NCI-H187 (cell line): ENCODE measurements at places on chromosomes 2 and 18.

DNA sequence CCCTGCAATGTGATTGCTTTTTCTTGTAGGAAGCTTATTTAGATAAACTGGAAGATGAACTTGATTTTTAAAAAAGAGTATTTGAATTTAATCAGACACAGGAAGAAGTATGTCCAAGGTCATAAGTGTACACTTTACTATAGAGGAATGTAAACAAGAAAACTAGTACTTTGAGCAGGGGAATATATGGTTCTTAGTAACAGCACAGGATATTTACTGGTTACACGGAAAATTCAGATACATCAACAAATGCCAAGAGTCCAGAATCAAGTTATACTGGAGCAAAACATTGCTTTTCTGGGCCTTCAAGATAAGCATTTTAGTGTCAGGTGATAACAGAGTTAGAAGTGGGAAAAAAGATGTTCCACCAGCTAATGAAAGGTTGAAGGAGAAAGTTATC is 75.5 kb downstream of the EFEMP1 start:
- no peak for DNase-seq

GRCh38 chr18:7062811-7063210 is 54.8 kb downstream of the LAMA1 start:
- no peak for DNase-seq

- DNase-seq = no peak
Measured at GRCh38 chr2:151981886-151982285, 117.0 kb downstream of the CACNB4 start.

- no peak for DNase-seq
Measured at GRCh38 chr2:24912523-24912922, 7.5 kb downstream of the ADCY3 start.

DNA sequence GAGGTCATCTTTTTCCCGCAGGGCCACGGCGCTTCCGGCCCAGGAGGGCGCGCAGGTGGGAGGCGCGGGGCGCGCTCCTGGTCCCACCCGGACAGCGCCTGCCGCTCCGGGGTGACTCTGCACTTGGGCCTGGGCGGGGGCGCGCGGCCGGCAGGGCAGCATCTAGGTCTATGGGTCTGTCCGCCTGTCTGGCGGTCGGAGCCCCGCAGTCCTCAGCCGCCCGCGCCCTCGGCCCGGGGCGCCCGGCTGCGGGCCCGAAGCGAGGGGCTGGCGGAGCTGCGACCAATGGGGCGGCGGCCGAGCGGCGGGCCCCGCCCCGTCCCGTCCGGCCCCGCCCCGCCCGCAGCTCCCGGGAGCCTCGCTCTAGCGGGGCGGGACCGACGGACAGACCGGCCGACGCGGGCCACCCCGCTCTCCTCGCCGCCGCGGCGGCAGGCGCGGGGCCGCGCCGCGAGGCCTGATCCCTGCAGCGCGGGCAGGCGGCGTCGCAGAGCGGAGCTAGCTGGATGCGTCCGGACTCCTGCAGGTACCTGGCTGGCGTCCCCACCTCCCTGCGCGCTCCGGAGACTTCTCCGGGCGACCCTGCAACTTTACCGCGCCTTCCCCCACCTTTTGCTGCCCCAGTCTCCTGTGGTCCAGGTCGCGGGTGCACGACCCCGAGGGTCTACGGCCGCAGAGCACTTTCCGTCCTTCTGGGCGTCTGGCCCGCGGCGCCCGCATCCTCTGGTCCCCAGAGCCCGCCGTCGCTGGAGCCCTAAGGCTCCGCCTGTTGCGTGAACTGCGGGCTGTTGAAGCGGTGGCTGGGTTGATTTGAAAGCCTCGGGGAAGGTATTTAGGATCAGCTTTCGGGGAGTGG is at the start of gene KCNS3:
Gene KCNS3, plus strand, starts transcription at position 387 of the 856 bp plus-strand sequence. CDS start 52,342 bp downstream, outside the sequence.
- DNase-seq = peak; percentile 3

DNA sequence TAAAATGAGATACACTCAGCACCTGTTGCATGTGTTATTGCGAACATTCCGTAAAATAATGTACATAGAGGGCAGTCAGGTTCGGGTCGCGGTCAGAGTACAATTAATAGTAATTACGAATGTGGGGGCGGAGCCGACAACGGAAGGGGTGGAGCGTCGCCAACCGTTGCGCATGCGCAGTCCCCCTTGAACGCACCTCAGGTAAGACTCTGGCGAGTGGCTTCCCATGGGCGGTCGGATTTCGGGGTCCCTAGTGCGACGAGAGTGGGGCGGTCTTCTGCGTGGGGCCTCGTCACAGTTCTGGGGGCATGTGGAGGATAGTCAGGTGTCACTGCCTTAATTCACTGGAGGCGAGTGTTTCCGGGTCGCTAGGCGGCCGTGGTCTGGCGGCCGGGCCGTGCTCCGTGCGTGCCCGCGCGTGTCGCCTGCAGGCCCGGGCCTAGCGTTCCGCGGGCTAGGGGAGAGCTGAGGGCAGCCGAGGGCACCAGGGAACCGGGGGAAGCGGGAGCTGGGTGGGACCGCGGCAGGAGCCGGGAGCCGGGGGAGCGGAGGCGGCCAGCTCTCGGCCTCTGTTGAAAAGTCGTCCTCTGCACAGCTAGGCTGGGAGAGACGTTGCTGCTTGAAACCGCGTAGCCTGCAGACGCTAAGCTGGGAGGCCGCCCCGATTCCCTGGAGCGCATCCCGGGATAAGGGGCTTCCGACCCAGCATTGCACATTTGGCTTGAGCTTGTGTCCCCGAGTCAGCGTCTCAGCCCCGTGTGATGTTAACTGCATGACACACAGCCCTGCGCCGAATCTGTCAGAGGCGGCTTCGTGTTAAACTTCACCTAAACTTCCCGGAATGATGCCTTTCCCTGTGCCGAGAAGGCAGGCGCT is at the start of gene CEBPZOS:
Gene CEBPZOS, plus strand, starts transcription at position 177 of the 876 bp plus-strand sequence. CDS start 3,209 bp downstream, outside the sequence.
- peak; percentile 53 for DNase-seq

DNA sequence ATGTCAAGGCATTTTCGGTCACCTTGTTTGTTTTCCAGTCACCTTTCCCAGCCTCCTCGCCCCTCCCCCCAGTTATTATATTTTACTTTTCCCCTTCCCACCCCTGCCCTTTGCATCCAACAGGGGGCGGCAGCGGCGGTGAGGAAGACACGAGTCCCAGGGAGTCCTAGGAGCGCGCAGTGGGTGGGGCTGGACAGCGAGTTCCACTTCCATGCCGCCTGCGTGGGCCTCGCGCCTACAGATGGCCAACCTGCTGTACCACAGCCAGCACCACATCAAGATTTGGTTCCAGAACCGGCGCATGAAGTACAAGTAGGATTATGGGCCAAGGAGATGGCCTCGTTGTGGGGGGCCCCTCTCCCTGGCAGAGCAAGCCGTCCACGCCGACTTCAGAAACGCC is 37.2 kb upstream of the EVA1A start:
- no peak for DNase-seq

DNA sequence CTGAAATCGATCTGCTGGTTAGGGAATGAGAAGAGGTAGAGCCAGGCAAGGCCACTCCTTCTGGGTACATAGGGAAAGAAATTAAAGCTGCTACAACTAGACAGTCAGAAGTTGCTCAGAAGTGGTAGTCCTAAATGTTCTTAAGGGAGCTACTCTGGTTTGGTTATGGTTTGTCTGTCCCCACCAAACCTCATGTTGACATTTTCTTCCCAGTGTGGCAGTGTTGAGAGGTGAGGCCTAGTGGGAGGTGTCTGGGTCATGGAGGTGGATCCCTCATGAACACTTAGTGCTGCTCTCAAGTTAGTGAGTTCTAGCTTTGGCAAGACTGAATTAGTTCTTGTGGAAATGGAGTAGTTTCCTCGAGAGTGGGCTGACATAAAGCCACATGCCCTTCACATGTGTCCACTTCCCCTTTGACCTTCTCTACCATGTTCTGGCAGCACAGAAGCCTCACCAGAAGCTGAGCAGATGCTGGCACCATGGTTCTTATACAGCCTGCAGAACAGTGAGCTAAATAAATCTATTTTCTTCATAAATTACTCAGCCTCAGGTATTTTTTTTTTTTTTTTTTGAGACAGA is 14.7 kb downstream of the RNF103 start:
- no peak for DNase-seq

DNA sequence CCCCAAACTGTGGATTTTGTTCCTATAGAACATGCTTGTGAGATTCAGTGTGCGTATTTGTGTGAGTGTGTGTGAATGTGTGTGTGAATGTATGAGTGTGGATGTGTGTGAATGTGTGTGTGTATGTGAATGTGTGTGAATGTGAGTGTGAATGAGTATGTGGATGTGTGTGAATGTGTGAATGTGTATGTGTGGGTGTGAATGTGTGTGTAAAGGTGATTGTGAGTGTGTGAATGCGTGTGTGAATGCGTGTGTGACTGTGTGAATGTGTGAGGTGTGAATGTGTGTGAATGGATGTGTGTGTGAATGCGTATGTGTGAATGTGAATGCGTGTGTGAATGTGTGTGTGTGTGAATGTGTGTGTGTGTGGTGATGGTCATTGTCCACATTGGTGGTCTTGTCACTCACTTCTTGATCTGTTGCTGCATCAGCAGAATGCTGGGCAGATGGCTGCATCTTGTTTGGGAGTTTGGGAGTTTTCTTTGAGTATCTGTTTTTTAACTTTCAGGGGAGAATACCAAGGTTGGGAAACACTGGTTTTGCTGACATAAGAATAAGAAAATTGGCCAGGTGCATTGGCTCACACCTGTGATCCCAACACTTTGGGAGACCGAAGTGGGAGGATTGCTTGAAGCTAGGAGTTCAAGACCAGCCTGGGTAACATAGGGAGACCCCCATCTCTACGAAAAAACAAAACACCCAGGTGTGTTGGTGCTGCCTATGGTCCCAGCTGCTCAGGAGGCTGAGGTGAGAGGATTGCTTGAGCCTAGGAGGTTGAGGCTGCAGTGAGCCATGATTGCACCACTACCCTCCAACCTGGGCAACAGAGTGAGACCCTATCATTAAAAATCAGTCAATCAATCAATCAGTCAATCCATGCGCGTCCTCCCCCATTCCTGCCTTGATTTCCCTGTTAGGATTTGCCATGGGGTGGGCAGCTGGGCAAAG is 18.2 kb downstream of the AGAP1 start:
- DNase-seq = no peak

- DNase-seq = no peak
Measured at GRCh38 chr2:167653131-167653530, 594.3 kb downstream of the STK39 start.

- no peak for DNase-seq
Measured at GRCh38 chr2:220366765-220367164, 739.3 kb downstream of the SLC4A3 start.

- DNase-seq = no peak
Measured at GRCh38 chr2:215750763-215751162, 262.6 kb downstream of the MREG start.

DNA sequence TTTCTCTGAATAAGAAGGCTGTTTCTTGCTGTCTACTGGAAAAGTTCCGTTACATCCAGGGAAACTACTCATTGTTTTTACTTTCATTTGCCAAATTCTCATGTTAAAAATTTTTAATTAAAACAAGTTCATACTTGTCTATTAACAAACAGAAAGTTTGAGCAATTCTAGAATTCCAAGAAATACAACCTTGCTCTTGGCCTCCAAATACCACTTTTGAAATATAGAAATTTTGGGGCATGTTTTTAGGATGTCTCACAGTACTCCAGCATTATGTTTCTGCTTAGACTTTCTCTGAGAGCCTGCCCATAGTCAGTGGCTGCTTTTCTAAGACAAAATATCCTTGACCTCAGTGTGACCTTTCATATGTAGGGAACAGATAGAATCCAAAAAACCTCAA is 228.7 kb upstream of the RND3 start:
- DNase-seq = no peak
